Activated CD4-positive, alpha-beta memory T cell treated with anti-CD3 and anti-CD28 coated beads for 36 hours (primary cell): ENCODE measurements at places on chromosomes 2 and 18. TPM values are rescaled to one million over a fixed set of nuclear protein-coding genes. Genes with fewer than 3 reads are reported as not detected.
A peak's percentile ranks its signal among the peaks of the same experiment; 100 is the strongest.

C1QL2 gene
- not detected for total RNA-seq

DNA sequence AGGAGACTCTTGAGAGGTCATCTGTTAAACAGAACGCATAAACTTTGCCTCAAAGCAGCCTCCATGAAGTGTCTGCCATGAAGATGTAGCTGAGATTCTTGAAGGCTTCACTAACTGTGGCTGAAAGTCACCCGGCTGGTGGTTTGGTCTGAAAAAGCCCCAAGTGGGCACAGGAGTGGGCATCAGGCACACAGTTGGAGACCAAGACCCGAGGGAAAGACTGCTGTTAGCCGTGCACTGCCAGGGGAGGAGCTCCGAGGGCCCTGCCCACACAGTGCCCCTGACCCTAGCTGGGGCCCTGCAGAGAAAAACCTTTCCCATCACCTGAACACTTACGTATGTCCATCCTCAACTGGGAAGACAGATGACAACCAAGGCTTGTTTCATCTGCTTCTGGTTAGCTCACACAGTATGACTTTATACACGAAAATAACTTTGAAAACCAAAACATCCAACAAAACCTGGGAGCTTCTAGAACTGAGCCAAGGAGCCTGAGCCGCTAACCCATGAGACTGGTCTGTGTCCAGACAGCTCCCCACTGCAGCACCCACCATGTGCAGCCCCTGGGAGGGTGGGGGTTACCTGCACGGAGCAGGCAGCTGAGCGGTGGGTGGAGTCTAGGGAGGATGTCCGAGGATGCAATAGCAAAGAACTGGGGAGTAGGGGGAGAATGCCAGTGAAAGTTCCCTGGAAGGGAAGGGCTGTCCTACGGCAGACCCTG, 15.4 kb downstream of the HJURP start:
- H3K4me3 ChIP-seq, result no peak overlapping the region
- DNase-seq, result no peak
- peaks cover 10% of the 10 kb centered on the region for H3K4me1 ChIP-seq
- H3K27me3 ChIP-seq, result no peaks in the 10 kb centered on the region
- H3K36me3 ChIP-seq, result peaks cover 94% of the 10 kb centered on the region

DNA sequence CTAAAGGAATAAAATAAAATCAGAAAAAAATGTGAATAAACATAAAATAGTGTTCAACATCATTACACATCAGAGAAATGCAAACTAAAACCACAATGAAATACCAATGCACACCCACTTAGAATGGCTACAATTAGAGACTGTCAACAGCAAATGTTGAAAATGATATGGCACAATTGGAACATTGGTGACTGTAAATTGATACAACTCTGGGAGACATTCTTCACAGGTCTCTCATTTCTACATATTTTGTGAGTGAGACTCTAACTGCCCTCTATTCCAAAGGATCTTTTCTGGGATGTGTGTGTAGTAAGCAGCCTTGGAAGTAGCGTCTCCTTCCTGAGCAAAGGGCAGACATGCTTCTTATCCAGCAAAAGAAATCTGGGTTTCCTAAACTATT, 323.0 kb downstream of the FBXO15 start:
- H3K4me1 ChIP-seq, result no peaks in the 10 kb centered on the region
- no peak overlapping the region for H3K4me3 ChIP-seq
- H3K36me3 ChIP-seq, result no peaks in the 10 kb centered on the region
- DNase-seq, result no peak

- no peaks in the 10 kb centered on the region for H3K36me3 ChIP-seq
- H3K4me1 ChIP-seq, result no peaks in the 10 kb centered on the region
- no peak overlapping the region for H3K4me3 ChIP-seq
- no peak for DNase-seq
These were observed 218.9 kb downstream of the NDUFA10 start for GRCh38 chr2:239806276-239806675.

GRCh38 chr2:63124850-63125249, 74.2 kb downstream of the OTX1 start:
- no peak overlapping the region for H3K4me3 ChIP-seq
- H3K36me3 ChIP-seq, result peaks cover 5% of the 10 kb centered on the region

DNA sequence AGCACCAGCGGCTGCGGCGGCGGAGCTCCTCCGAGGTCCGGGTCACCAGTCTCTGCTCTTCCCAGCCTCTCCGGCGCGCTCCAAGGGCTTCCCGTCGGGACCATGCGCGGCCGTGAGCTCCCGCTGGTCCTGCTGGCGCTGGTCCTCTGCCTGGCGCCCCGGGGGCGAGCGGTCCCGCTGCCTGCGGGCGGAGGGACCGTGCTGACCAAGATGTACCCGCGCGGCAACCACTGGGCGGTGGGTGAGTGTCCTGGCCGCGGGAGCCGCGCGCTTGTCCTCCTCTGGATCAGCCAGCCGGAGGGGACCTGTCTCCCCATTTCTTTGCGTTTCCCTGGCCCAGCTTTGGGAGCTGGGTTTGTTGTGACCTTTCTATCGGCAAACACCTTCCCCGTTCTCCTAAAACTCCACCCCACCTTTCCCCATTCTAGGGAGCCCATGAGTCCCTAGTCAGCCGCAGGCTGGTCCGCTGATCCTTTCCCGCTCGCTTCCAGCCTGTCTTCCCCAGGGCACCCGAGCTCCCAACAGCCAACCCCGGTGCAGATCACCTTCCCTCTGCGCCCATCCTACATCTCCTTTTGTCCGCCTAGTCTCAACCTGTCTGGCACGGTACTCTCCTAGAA, 316 bp downstream of the GRP start:
- DNase-seq, result no peak
- H3K36me3 ChIP-seq, result no peaks in the 10 kb centered on the region
- no peak overlapping the region for H3K4me3 ChIP-seq
- peaks cover 60% of the 10 kb centered on the region for H3K27me3 ChIP-seq

SNTG2 gene
- total RNA-seq, result 0.94 TPM

TEKT4 gene
- not detected for total RNA-seq

GRCh38 chr2:9748577-9748976, 94.7 kb upstream of the TAF1B start:
- H3K4me1 ChIP-seq, result peaks cover 58% of the 10 kb centered on the region
- H3K27ac ChIP-seq, result peak overlapping the region; percentile 63
- H3K27me3 ChIP-seq, result no peaks in the 10 kb centered on the region
- no peak overlapping the region for H3K4me3 ChIP-seq
- H3K36me3 ChIP-seq, result no peaks in the 10 kb centered on the region

GYPC gene
- 123 TPM for total RNA-seq

DNA sequence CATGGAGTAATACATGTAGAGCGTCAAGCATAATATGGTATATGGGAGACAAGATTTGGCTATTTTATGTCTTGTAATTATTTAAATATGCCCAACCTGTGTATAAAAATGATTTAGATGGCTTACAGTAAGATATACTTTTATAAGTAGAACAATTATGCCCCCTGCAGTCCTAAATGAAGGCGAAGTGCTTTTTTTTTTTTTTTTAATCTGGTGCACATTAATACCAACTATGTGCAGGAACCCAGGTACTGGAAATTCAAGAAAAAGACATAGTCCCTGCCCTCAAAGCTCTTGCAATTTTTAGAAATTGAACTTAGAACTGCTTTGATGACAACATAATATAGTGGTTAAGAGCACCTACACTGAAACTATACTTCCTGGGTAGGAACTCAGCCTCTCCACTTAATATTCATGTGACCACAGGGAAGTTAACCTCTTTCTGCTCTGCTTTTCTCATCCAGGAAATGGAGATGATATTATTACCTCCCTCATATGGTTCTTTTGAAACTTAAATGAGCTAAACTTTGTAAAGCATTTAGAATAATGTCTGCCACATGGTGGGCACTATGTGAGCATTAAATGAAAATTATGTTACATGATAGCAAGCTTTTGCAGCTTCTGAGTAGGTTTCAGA, 38.1 kb downstream of the AFTPH start:
- no peak overlapping the region for H3K4me3 ChIP-seq
- no peak overlapping the region for H3K27ac ChIP-seq
- no peaks in the 10 kb centered on the region for H3K27me3 ChIP-seq
- H3K4me1 ChIP-seq, result peaks cover 48% of the 10 kb centered on the region

- no peak for DNase-seq
- H3K27ac ChIP-seq, result no peak overlapping the region
- no peak overlapping the region for H3K4me3 ChIP-seq
- H3K36me3 ChIP-seq, result peaks cover 11% of the 10 kb centered on the region
- H3K27me3 ChIP-seq, result no peaks in the 10 kb centered on the region
These were observed 62.7 kb downstream of the PTRHD1 start for GRCh38 chr2:24730481-24730880.

GRCh38 chr2:163953390-163953907, 217.6 kb upstream of the FIGN start:
- H3K36me3 ChIP-seq, result no peaks in the 10 kb centered on the region
- H3K27me3 ChIP-seq, result no peaks in the 10 kb centered on the region
- DNase-seq, result no peak
- H3K27ac ChIP-seq, result no peak overlapping the region
- H3K4me1 ChIP-seq, result no peaks in the 10 kb centered on the region
- H3K4me3 ChIP-seq, result no peak overlapping the region

- H3K27ac ChIP-seq, result peak overlapping the region; percentile 97
- H3K36me3 ChIP-seq, result no peaks in the 10 kb centered on the region
- no peaks in the 10 kb centered on the region for H3K27me3 ChIP-seq
- peak overlapping the region; percentile 49 for H3K4me3 ChIP-seq
- DNase-seq, result peak; percentile 69
These were observed 158.9 kb downstream of the LDLRAD4 start for GRCh38 chr18:13377496-13377895.

GRCh38 chr2:20631617-20632307, 19.1 kb downstream of the HS1BP3 start:
- H3K36me3 ChIP-seq, result peaks cover 8% of the 10 kb centered on the region
- no peak overlapping the region for H3K4me3 ChIP-seq
- no peak for DNase-seq
- no peaks in the 10 kb centered on the region for H3K27me3 ChIP-seq
- no peaks in the 10 kb centered on the region for H3K4me1 ChIP-seq
- H3K27ac ChIP-seq, result no peak overlapping the region

DNA sequence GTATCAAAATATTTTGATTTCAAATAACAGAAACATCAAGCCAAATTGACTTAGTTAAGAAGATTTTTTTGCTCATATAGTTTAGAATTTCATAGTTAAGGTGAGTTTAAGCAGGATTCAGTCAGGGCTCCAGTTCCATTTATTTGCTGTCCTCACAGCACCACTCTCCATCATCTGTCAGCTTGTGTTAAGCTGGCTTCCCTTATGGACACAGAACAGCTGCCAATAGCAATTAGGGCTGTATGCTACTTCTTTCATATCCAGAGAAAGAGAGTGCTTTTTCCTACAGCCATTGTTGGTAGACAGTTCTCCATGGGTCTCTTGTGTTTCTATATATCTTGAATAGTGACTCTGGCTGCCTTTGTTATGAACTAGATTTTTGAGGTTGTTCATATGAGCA, 95.4 kb upstream of the CYP20A1 start:
- no peak overlapping the region for H3K4me3 ChIP-seq
- no peak overlapping the region for H3K27ac ChIP-seq
- no peak for DNase-seq
- H3K36me3 ChIP-seq, result peaks cover 3% of the 10 kb centered on the region
- H3K27me3 ChIP-seq, result no peaks in the 10 kb centered on the region

GRCh38 chr2:241703032-241703604, 1.3 kb downstream of the ING5 start:
- no peaks in the 10 kb centered on the region for H3K27me3 ChIP-seq
- peak overlapping the region; percentile 63 for H3K27ac ChIP-seq
- DNase-seq, result peak; percentile 12
- H3K4me3 ChIP-seq, result peak overlapping the region; percentile 84
- peaks cover 22% of the 10 kb centered on the region for H3K36me3 ChIP-seq

DNA sequence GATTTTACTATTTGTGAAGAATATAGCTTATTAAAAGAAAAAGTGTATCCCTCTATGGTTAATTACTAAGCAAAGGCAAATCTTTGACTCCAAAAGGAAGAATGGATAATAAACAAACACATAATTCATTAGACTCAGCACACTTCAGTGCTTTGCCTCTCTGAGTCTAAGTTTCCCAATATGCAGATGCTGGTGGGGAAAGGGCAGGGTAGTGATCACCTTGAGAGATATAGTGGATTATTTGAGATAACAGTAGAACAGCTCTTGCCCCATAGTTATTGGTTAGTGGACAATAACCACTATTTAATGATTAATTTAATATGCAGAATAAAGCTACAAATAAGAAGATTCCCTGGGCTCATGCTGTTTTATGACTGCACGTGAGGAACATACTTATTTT, 98.2 kb upstream of the SLC8A1 start:
- H3K27ac ChIP-seq, result no peak overlapping the region
- H3K4me1 ChIP-seq, result no peaks in the 10 kb centered on the region
- H3K27me3 ChIP-seq, result no peaks in the 10 kb centered on the region
- no peaks in the 10 kb centered on the region for H3K36me3 ChIP-seq
- no peak for DNase-seq

GRCh38 chr2:207458582-207458981, 71.2 kb upstream of the CREB1 start:
- H3K27me3 ChIP-seq, result no peaks in the 10 kb centered on the region
- no peaks in the 10 kb centered on the region for H3K36me3 ChIP-seq
- H3K4me1 ChIP-seq, result peaks cover 21% of the 10 kb centered on the region
- no peak overlapping the region for H3K4me3 ChIP-seq
- DNase-seq, result no peak
- H3K27ac ChIP-seq, result no peak overlapping the region

- DNase-seq, result no peak
- H3K4me1 ChIP-seq, result peaks cover 53% of the 10 kb centered on the region
- H3K27ac ChIP-seq, result peak overlapping the region; percentile 87
- H3K27me3 ChIP-seq, result no peaks in the 10 kb centered on the region
- peaks cover 64% of the 10 kb centered on the region for H3K36me3 ChIP-seq
- H3K4me3 ChIP-seq, result peak overlapping the region; percentile 90
These were observed 1.2 kb downstream of the RPL31 start for GRCh38 chr2:101003278-101003775.

DNA sequence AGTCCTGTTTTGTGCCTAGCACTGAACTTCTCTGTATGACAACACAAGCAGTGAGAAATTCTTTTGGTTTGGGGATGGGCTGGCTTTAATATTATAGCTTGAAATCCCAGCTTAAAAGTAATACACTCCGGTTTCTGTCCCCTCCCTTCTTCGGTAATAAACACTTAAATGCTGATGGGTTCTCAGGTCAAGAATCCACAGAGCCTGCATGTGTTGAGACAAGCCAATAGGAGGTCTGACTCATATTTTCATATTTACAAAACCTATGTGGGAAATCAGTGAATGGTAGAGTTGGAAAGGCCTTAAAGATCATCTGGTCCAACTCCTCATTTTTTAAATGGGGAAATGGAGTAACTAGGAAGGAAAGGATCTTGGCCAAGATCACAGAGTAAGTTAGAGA, 47.5 kb downstream of the VSNL1 start:
- H3K27me3 ChIP-seq, result peaks cover 6% of the 10 kb centered on the region
- no peak for DNase-seq
- no peaks in the 10 kb centered on the region for H3K4me1 ChIP-seq
- H3K4me3 ChIP-seq, result no peak overlapping the region
- H3K36me3 ChIP-seq, result no peaks in the 10 kb centered on the region

GRCh38 chr2:113876503-113877387, 13.1 kb upstream of the ACTR3 start:
- H3K4me1 ChIP-seq, result peaks cover 38% of the 10 kb centered on the region
- peak overlapping the region; percentile 30 for H3K4me3 ChIP-seq
- no peaks in the 10 kb centered on the region for H3K27me3 ChIP-seq
- peak; percentile 93 for DNase-seq
- H3K36me3 ChIP-seq, result peaks cover 11% of the 10 kb centered on the region
- H3K27ac ChIP-seq, result peak overlapping the region; percentile 84

- H3K27me3 ChIP-seq, result peaks cover 15% of the 10 kb centered on the region
- no peak overlapping the region for H3K4me3 ChIP-seq
- no peaks in the 10 kb centered on the region for H3K4me1 ChIP-seq
- DNase-seq, result no peak
- H3K36me3 ChIP-seq, result no peaks in the 10 kb centered on the region
These were observed 26.9 kb downstream of the COL4A3 start for GRCh38 chr2:227191367-227191766.

PCBP1 gene
- total RNA-seq, result 444 TPM

GRCh38 chr2:12054956-12055618, 308.7 kb downstream of the LPIN1 start:
- H3K4me1 ChIP-seq, result peaks cover 8% of the 10 kb centered on the region
- peaks cover 1% of the 10 kb centered on the region for H3K27me3 ChIP-seq
- H3K36me3 ChIP-seq, result no peaks in the 10 kb centered on the region
